ENCODE measurements at places on chromosomes 4 and X.

- no peak for DNase-seq
Observed at GRCh38 chr4:183814461-183814860, 90.6 kb upstream of the STOX2 start.

GRCh38 chr4:93199492-93199891 is 629.1 kb upstream of the ATOH1 start:
- DNase-seq, result no peak

DNA sequence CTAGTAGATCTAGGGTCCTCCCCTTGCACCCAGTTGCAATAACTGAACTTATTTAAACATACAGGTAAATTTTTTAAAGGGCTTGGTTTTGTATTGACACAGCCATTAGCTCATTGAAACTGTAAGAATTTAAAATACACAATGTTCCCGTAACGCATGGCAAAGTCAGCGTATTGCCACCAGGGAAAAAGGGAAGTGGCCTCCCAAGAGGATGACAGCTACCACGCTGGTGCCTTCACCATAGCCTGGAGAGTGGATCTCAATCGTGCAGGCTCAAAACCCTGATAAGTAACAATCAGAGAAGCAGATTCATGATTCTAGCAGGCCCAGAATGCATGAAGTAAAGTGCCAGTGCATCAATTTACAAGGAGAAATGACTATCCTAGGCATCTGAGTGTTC is 49.4 kb upstream of the RELL1 start:
- no peak for DNase-seq

- DNase-seq, result no peak
Observed at GRCh38 chrX:148588649-148589310, 88.4 kb downstream of the AFF2 start.

DNA sequence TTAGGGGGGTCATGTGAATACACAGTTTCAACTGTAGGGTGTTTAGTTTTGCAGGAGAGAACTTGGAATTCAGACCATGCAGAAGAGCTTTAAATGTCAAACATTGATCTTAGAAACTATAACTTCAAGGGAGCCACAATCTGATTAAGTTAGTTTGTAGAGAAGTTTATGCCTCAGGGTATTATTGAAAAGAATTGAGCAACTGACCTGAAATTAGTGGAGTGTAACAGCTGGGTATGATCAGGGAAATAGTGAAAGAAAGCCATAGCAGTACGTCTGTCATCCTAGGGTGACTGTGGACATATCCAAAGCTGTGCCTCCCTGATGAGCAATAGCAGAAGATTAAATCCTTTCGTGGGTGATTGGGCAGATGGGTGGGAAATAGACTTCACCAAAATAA is 63.8 kb downstream of the FAM47B start:
- DNase-seq, result no peak

DNA sequence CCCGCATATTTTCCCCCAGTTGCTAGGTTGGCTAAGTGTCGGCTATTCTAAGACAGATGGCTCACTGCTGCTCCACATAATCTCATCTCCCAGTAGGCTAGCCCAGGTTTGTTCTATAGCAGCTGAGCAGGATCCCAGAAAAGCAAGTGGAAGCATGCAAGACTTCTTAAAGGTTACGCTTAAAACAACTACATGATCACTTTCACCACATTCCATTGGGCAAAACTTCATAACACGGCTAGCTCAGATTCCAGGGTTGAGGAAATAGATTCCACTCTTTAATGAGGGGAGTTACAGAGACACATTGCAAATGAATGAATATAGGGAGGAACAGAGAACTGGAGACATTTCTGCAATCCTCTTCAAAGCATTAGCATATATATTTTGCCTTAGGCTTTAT is 12.9 kb upstream of the RAB33B start:
- no peak for DNase-seq

DNA sequence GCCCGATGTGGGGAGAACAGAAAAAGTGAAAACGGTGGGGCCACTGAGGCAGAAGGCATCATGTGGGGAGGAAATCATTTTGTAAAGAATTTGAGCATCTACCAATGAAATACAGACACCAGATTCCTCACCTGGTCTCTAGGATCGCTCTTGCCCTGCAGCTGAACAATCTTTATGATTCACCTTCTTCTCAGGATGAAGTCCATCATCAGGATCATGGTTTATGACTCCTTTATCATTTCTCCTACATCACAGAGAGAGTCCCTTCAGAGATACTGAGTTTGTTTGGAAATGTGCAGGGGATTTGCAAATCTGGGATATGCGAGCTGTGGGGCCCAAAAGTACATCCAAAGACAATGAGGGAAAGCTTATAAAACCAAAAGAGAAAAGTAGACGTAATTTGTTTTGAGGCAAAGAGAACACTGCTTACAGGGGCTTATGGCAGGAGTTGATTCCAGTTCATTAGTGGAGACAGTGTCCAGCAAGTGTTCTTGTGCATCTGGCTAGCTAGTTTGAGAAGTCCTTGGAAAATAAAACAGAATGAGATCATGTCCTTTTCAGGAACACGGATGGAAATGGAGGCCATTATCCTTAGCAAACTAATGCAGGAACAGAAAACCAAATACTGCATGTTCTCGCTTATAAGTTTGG is 15.3 kb upstream of the ANXA5 start:
- no peak for DNase-seq

GRCh38 chrX:24396236-24396930 is 35.9 kb downstream of the SUPT20HL1 start:
- no peak for DNase-seq

DNA sequence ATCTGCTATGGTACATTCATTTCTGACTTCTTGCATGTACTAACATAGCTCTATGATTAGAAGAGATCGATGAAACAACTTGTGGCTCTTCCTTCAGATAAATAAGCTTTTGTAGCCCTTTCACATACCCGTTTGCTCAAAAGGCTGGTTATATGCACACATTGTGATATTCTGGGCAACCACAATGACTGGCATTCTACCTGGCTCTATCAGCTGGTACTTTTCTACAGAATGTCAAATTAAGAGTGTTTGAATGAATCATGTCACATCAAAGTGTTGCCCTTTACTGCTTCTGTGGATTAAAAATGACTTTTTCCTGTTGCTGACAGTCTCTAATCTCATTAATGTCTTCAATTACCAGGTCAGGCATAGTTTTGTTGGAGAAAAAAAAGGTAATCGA is 11.6 kb downstream of the PGRMC1 start:
- DNase-seq, result no peak

DNA sequence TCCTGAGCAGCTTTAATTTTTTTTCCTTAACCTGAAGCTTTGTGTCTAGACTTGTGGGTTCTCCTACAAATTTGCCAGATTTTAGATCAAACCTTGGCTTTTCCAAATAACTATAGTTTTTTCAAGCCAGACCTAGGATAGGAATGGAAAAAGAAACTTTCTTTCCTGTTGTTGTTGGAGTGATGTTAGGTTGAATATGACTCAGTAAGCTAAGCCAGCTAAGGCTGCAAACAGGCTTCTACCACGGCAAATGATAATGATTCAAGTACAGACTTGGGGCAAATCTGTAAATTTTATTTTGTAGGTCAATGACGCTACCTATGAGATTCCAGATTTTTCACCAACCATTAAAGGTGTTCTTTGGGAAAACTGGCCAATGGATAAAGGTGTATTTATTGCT is 45.6 kb downstream of the WDR19 start:
- DNase-seq, result no peak

- no peak for DNase-seq
Observed at GRCh38 chr4:110119337-110119736, 79.1 kb downstream of the ELOVL6 start.

GRCh38 chr4:157713342-157713741 is 459.5 kb downstream of the GASK1B start:
- DNase-seq, result no peak

DNA sequence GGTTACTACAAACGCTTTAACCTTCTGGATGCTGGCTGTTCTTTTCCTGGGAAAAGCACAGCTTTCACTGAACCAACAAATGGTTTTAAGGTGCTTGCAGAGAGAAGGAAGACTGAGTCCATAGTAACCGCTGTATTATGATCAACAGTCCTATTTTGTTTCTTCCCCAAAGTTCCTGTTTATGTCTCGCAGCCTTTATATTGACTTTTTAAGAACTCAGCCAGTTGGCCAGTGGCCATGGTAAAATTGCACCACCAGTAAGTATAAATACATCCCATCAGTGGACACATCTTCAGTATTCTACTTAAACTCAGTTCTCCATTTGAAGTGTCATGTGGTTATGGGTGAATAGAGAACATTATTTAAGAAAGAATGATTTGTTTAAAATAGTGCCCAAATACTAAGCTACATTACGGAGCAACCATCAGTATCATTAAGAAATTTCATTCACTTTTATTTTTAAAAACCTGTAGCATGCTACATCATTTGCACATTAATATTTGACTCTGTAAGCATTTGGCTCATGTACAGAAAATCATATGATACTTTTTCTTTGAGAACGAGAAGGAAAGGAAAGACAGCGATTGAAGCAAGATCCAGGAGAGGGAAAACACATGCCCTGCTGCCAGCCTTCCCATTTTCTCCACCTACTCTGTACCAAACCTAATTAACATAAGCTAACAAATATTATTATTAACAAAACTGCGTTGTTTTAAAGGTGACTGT is 287.0 kb downstream of the ARHGAP24 start:
- no peak for DNase-seq

- no peak for DNase-seq
Observed at GRCh38 chr4:174213731-174214100, 69.8 kb downstream of the FBXO8 start.

DNA sequence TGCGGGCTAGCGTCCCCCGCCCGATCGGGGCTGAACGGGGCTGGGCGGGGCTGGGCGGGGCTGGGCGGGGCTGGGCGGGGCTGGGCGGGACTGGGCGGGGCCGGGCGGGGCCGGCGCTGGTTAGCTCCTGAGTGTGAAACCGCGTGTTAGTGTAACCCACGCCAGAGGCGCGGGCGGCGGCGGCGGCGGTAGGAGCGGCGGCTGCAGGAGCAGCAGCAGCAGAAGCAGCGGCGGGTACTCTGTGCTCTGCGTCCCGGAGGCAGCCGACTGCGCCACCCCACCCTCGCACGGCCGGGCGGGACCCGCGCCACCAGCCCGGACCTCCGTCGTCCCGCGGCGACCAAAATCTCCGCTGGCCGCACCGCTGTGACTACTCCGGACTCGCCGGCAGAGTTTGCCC is 128.1 kb downstream of the LAS1L start:
- DNase-seq, result peak; percentile 31

- DNase-seq, result no peak
Observed at GRCh38 chr4:10584042-10584441, 100.5 kb downstream of the CLNK start.

DNA sequence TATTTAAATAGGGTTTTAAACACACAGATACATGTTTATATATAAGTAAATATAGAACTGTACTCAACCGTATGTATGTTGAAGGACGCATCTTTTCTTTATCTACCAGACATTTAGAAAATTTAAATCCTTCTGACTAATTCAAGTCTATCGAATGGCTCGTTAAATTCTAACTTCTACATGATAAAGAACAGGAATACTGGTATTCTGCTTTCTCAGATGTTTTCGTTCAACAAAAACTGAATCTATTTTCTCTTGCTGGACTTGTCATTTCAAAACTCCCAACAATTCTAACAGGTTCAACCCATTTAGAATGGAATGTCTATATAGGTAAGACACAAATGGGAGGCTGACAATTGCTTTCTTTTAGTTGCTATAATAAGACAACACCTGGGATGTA is 978.3 kb upstream of the ADGRL3 start:
- DNase-seq, result no peak

GRCh38 chr4:161252520-161253141 is 911.2 kb downstream of the FSTL5 start:
- no peak for DNase-seq

DNA sequence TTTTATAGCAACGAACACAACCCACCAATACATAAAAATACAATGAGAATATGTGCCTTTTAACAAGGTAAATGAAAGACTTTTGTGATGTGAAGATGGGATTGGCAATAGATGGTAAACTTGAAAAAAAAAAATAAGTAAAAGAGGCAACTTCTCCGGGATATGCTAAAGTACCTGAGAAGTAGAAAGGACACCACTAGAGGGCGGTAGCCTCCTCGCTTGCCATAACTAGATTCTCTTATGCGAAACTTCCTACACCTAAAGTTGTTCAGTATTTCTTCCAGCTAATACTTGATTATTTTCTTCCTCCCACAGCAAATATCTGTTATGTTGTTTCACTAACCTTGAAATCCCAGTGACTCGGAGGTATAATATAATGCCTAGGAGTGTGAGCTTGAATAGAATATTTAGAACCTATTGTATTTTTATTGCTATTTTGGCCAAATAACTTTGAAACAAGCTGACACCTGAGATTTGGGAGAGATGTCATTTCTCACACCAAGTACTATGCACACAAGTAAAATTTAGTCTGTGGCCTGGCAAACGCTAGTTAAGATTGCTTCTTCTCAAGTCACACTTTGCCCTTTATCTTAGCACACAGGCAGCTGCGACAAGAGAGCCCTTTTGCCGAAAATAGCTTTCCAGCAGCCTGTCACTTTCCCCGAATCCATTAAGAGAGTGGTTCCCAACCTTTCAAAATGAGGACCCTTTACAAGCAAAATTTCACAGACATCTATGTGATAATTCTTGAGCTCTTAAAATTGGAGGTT is 44.9 kb upstream of the PDLIM5 start:
- DNase-seq, result peak; percentile 27

GRCh38 chrX:74461384-74461783 is 40.1 kb downstream of the SLC16A2 start:
- DNase-seq, result no peak

GRCh38 chrX:129145840-129146272 is 377.4 kb downstream of the SMARCA1 start:
- DNase-seq, result no peak

GRCh38 chr4:189436207-189436606 is 504.5 kb upstream of the FRG1 start:
- DNase-seq, result no peak

- DNase-seq, result no peak
Observed at GRCh38 chr4:8108991-8109390, 49.6 kb downstream of the ABLIM2 start.

GRCh38 chrX:12469296-12469695 is 321.9 kb upstream of the PRPS2 start:
- DNase-seq, result no peak

GRCh38 chr4:108979759-108980158 is 216.9 kb upstream of the ETNPPL start:
- no peak for DNase-seq

- no peak for DNase-seq
Observed at GRCh38 chr4:81607950-81608349, 136.2 kb upstream of the RASGEF1B start.

DNA sequence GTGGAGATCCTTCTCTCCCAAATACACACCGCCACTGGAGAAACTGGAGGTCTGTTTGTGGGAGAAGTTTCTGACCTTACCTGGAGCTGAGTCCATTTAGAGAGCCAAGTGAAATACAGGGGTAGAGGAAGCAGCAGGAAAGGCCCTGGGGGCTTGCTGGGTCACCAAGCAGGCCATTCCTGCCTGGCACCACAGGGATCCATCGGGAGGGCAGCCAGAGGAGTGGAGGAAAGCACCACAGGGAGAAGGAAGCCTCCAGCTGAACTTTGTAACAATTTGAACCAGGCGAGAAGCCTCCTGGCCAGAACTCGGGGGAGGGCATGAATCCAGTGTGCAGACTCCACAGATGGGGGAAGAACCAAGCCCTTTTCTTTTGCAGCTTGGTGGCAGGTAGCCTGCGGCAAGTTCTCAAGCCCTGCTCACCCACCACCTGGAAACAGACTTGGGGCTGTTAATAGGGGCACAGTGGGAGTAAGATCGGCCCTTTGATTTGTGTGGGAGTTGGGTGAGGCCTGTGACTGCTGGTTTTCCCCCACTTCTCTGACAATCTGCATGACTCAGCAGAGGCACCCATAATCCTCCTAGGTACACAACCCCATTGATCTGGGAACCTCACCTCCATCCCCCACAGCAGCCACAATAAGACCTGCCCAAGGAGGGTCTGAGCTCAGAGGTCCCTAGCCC is 94.6 kb downstream of the IRS4 start:
- no peak for DNase-seq

- DNase-seq, result no peak
Observed at GRCh38 chrX:153764786-153765137, 713 bp downstream of the PLXNB3 start.

Measured in stimulated activated CD4-positive, alpha-beta T cell treated with anti-CD3 and anti-CD28 coated beads, Interleukin-4, amount 100 ng/mL, for 4 hours (primary cell).